ENCODE measurements at places on chromosomes 7 and 10.
A peak's percentile ranks its signal among the peaks of the same experiment; 100 is the strongest.

GRCh38 chr7:95041031-95041430 lies 133.6 kb downstream of the PPP1R9A start:
- DNase-seq: no peak

DNA sequence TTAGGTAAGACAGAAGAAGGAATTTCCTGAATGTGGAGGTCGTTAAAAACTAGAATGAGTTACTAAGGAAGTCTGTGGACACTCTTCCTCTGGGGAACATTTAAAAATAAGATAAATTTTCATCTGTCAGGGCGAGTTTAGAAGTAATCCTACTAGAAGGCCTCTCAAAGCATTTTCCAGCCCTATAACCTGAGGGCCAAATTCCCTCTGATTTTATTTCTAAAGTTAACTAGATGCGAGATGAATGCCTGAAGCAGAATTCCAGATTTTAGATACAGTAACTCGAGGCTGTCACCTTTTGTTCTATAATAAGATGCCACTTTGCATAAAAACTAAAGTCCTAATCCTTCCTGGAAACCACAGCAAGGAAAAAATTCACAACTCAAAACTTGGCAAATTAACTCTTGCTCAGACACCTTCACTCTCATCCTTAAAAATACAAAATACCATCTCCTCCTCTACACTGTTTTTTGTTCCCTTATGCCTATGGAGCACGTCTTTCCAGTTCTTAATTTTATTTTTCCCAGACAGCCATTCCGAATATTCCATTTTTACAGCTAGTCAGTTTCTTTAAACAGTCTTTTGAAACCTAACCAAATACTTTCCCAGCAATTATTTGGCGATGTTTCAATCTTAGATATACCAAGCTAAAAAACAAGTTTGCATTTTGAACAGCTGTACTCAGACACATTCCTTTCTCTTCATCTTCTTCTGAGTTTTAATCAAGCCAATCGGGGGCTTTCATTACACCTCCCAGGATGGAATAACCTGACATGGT lies 420.7 kb upstream of the NFE2L3 start:
- no peak for DNase-seq

GRCh38 chr7:105980645-105981396 lies 17.8 kb downstream of the CDHR3 start:
- no peak for DNase-seq

GRCh38 chr7:87878208-87878735 lies 2.0 kb downstream of the DBF4 start:
- DNase-seq: no peak

DNA sequence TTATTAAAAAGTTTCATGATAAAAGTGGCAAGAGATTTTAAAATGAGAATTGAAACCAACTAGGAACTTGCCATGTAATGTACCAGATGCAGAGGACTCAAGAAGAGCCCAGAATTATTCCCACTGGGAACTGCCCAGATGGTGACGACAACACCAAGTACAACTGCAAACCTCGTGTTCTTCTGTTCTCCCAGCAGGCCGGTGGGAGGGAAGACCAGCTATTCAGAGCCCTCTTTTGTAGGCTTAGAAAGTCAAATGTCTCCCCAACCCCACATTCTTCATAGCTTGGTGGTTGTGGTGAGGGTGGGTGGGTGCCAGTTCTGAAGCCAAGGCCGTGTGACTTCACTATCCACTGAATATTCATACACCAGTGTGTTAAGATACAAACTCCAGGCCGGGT lies 54.3 kb upstream of the ITGB1 start:
- DNase-seq: no peak

DNA sequence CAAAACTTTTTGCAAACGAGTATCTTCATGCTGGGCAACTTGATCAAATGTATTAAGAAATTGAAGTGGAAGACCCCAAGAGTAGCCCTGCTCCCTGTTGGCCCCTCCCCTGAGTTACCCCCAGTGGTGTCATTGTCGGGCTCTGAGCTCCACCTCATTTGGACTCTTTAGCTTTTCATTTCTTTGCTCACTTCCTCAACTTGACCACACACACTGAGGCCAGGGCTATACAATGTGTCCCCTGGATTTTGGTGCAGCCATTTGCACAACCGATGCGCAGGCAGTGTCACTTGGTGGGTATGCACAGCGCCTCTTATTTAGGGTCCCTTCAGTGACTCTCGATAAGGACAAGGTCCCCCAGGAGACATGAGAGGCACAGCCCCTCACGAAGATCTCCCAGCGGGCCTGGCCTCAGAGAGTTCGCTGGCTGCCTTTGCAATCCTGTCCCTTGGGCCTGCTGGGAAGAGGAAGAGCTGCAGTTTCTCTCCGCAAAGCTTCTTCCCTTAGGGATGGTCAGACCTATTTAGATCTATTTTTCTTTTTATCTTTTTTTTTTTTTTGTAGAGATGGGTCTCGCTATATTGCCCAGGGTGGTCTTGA lies 2.5 kb upstream of the MUC3A start:
- DNase-seq: no peak

GRCh38 chr7:112891698-112892097 lies 101.5 kb upstream of the TMEM168 start:
- DNase-seq: no peak

DNA sequence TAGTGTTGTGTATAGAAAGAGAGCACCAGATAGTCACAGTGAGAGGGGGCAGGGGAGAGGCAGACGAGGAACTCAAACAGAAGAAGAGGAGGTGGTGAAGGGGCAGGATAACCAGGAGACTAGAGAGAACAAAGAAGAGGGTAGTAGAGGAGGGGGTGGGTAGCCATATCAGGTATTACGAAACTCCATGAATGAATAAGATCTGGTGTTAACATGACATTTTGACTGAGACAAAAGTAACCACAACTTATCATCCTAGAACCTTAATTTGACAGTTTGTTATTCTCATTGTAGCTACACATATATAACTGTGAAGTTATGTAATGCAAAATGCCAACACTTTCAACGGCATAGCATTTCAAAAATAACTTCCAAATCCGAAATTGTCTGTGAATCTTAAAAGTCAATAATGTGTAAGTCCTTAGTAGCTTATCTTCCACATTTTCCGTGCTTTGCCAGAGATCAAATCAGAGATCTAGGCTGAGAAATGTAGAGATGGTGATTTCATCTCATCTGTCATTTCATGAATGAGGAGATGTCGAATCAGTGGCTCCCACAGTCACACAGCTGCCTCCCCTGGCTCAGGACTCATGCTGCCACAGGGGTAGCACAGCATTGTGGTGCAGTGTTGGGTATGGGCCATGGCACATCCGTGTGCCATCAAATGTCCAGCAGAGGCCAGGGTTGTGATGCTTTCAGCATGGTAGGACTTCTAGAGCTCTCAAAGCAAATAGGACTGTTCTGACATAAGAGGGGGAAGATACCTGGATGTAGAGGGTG lies 202.1 kb downstream of the HECW1 start:
- DNase-seq: no peak

GRCh38 chr10:112950714-112951358 lies 789 bp downstream of the TCF7L2 start:
- no peak for DNase-seq

DNA sequence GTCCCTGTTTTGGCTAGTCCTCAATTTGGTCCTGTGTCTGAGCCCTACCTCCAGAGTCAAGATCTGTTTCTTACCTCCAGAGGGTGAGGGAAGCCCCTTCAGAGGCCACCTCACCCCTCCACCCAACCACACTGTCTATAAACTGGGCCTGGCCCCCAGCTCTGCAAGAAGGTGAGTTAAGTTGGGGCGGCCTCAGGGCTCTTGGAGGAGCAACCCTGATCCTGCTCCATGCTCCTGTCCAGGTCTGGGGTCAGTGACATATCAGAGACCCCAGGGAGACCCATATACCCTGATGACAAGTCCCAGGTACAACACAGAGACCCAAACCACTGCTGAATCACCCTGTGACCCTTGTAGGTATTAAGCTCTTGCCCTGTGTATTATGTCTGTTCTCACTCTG lies 69.5 kb downstream of the MYL10 start:
- no peak for DNase-seq

GRCh38 chr10:66836057-66836456 lies 89.8 kb upstream of the LRRTM3 start:
- no peak for DNase-seq

DNA sequence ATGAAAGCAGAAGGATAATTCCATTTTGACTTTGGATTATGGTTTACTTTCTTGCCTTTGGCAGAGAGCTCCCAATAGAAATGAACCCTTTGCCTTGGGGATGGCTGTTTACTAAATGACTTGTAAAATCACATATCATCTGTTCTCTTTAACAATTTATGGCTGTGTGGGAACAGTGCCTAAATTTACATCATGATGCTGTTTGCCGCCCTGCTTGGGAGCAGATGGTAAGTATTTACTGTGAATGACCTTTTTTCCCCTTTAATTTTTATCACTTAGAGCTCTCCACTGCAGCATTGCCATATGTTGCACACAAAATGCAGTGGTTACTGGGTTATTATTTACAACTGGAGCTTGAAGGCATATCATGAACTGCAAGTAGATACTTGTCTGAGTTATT lies 13.4 kb downstream of the HEPACAM2 start:
- DNase-seq: no peak

DNA sequence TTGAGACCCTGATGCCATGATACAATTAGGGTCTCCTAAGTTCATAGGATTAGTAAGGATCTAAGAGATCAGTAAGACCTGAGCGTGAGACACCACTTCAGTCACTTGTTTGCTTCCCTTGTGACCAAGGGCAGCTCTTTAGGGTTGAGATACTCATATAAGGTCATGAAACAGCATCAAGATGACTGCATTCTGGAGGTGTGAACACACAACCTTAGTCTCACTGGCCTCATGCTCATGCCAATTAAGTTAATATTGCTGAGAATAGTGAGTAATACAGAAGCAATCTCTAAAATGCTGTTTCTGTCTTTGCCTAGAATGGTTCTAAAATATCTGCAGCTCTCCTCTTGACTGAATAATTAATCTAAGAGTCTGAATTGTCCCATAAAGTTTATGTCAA lies 39.6 kb upstream of the KLHL7 start:
- no peak for DNase-seq

- no peak for DNase-seq
Observed at GRCh38 chr10:12780634-12781601, 220.6 kb downstream of the CCDC3 start.

- peak; percentile 9 for DNase-seq
Observed at GRCh38 chr10:78028438-78029268, 662 bp downstream of the POLR3A start.

DNA sequence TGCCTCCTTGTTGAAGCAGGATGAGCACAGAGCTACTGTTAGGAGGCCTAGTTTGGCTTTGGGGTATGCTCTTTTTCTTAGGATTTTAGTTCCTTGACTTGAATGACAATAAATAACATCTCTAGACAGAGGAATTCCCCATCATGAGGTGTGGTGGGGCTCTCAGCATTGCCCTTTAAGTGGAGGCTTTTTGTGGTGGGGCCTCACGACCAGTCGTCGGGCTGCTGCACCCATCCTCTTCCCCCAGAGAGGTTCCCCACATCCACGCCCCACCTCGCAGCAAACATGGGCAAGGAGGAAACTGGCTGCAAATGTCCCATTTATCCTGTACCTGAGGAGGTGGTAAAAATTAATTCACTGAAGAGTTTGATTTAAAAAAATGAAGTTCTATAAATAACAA lies 36.1 kb upstream of the TARP start:
- no peak for DNase-seq

GRCh38 chr10:21080261-21080660 lies 183.2 kb upstream of the NEBL start:
- DNase-seq: no peak

- peak; percentile 30 for DNase-seq
Observed at GRCh38 chr7:50264908-50265307, 39.6 kb upstream of the IKZF1 start.

DNA sequence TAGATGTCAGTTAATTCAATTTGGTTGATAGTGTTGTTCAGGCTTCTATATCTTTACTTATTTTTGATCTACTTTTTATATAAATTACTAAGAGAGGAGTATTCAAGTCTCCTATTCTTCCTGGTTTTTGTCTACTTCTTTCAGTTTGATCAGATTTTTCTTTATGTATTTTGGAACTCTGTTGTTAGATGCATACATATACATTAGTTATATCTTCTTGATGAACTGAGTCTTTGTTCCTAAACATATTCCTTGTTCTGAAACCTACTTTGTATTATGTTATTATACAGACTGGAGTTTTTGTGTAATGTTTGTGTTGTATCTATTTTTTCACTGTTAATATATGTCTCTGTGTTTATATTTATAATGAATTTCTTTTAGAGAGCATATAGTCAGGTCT lies 118.8 kb downstream of the LRMDA start:
- no peak for DNase-seq
